ENCODE measurements at places on chromosomes 5 and 9.

DNA sequence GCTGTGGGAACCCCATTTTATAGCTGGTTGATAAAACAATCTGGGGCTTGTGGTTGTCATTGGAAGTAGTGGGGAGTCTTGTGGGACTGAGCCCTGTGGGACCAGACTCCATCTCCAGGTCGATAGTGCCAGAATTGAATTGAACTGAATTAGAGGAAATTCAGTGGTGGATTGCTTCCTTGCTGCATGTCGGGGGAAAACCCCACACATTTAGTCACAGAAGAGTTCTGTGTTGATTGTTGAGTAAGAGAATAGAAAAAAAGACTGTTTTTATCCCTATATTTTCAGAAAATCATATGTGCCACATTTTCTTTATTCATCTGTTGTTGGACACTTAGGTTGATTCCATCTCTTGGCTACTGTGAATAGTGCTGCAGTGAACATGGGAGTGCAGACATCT is 209.7 kb downstream of the ARHGEF28 start:
- DNase-seq = no peak

GRCh38 chr5:83446253-83446947 is 25.1 kb upstream of the VCAN start:
- no peak for DNase-seq

DNA sequence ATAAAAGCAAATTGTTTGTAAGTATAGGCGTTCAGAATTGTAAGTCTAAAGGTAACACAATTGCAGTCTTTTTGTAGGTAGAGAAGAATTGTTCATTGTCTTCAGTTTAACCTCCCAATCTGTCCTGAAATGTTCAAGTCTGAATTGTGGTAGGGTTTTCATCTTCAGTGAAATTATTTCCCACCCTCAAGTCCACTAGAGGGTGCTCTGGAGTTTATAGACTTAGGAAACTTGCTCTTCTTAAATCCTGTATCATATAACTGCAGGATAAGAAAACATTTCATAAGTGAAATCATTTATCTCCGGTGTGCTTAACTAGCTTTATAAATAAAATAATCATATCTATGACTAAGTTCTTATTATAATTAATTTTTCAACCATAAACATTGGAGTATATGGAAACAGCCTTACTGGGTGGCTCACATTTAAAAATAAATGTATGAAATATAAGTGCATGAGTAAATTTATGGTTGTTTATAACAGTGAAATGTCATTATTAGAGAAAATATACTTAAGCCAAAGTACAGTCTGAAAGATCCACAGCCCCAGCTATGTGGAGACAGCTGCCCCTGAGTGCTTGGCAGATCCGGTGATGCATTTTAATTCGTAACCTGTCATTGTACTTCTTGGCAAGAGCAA is 182.4 kb upstream of the OTULINL start:
- peak; percentile 62 for DNase-seq

GRCh38 chr9:112898872-112899311 is 8.2 kb upstream of the SLC46A2 start:
- peak; percentile 46 for DNase-seq

- DNase-seq = no peak
Measured at GRCh38 chr5:68891718-68892117, 202.1 kb upstream of the SLC30A5 start.

GRCh38 chr5:148090146-148090772 is 26.5 kb downstream of the SPINK5 start:
- DNase-seq = no peak

DNA sequence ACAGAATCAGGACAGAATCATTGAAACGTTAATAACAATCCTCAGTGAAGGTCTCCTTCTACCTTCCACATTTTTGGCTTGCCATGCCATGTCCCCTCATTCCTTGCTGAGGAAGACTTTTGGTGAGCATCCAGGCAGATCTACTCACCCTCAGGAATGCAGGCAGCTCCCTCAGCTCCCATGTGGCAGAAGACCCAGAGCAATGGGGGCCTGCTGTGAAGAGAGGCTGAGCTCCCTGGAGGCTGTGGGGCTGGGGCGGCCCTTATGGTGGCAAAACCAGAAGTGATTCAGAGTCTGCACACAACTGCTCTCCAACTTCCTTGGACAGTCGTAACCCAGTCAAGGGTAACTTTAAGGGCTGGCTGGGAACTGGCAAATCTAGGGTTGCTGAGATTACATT is 247.2 kb upstream of the EFNA5 start:
- DNase-seq = peak; percentile 4

DNA sequence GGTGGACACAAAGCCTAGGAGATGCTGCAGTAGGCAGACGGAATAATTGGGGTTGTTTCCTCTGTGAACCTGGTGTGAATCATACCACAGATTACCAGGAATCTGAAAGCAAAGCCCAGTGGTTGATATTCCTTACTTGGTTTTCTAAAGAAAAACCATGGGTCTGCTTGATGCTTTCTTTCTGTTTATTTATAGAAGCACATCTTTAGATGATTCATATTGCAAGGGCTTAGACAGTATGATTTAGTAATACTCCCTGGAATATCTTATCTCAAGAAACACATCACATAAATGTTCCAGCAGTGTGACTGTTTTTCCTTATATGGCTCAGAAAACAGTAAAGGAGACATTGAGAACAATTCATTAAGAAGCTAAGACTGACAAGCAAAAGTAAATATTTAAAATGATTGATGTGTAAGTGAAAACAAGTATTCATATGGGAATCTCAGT is 623.3 kb downstream of the RAB3C start:
- DNase-seq = no peak

DNA sequence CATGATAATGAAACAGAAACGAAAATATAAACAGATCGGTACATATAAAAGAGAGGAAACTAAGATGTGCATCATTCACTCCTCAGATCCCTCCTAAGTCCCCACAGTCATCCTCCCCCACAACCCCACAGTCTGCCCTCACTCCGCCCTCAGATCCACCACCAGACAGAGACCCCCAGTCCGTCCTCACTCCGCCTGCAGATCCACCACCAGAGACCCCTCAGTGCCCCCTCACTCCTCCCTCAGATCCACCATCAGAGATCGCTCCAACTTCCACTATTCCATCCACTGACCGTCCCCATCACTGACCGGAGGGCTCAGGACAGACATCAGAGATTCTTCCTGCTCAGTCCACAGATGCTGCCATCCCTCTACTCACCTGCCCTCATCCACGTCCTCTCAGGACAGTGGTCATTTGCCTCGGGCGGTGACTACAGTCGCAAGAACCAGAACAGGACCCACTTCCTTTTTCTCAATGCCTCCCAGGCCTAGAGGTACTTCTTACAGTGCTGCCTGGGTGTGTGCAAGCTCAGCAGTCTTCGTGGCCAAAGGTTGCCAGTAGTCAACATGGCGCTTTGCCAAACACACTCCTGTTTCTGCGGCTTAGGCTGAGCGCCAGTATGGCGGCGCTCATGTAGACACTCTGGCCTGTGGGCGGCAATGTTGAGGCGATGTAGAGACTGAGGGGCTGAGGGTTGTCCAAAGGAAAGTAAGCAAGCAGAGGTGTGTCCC is 8.3 kb upstream of the SPATA31C1 start:
- no peak for DNase-seq

GRCh38 chr9:127838375-127839078 is 15.9 kb downstream of the ENG start:
- DNase-seq = no peak

DNA sequence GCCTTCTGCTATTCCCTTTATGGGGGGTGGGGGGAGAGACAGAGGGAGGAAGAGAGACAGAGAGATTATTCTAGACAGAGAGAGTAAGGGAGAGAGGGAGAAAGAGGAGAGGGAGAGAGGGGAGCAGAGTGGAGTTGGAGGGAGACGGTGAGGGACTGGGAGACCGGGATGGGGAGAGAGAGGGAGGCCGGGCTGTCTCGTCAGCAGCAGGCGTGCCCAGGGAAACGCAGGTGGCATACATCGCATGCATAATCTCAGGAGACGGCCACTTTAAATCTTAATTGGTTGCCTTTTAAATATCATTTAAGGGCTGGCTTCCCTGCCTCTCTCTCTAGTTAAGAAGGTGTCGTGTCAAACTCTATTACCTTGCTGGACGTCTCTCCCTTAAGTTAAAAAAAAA is 8.4 kb downstream of the IRX4 start:
- DNase-seq = no peak

DNA sequence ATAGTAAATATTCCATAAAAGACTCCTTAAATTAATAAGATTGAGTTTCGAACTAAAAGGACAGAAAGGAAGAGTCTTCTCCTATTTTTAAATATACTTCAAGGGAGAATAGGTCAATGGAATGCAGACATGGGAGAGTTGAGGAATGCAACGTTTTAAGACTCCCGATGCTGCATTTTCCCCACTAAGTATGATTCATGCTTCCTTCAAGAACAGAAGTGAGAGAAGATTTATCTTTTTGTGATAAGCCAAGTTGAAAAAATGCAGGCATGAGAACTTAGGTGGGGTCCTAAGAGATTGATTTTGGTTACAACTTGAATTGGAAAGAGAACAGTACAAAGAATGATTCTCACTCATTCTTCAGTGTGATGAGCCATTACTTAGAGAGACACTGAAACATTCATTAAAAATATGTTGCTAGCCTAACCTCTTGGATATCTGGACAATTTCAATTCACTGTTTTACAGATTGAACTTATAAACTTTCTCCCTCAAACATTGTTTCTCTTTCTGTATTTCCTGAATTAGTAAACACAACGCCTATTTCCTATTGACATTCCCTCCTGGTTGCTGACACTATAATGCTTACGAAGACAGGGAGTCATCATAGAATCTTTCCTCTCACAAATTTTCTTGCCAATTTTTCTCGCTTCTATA is 1666.1 kb upstream of the WWC1 start:
- no peak for DNase-seq

Data from NB4 (cell line).